ENCODE measurements at places on chromosomes 2 and 18.

- no peak for DNase-seq
These were observed 742.3 kb upstream of the CELF4 start for GRCh38 chr18:38307914-38308313.

DNA sequence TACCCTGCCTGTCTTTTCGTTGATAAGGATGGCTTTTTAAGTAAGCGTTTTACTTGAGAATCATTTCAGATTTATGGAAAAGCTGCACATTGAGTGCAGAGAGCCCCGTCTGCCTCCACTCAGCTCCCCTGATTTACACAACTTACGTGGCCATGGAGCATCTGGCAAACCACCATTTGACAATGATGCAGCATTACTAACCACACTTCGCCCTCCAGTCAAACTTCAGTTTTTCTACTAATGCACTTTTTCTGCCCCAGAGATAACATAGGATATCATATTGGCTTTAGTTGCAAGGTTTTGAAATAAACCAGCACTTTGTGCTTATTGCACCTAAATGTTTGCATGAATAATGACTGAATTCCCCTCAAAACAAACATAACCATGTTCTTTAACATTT is 165.1 kb upstream of the TPO start:
- DNase-seq = no peak

GRCh38 chr2:170098626-170099312 is 79.2 kb upstream of the MYO3B start:
- no peak for DNase-seq

GRCh38 chr2:31378791-31379501 is 35.6 kb downstream of the XDH start:
- no peak for DNase-seq

- no peak for DNase-seq
These were observed 215.5 kb downstream of the RNF144A start for GRCh38 chr2:7132753-7133152.

DNA sequence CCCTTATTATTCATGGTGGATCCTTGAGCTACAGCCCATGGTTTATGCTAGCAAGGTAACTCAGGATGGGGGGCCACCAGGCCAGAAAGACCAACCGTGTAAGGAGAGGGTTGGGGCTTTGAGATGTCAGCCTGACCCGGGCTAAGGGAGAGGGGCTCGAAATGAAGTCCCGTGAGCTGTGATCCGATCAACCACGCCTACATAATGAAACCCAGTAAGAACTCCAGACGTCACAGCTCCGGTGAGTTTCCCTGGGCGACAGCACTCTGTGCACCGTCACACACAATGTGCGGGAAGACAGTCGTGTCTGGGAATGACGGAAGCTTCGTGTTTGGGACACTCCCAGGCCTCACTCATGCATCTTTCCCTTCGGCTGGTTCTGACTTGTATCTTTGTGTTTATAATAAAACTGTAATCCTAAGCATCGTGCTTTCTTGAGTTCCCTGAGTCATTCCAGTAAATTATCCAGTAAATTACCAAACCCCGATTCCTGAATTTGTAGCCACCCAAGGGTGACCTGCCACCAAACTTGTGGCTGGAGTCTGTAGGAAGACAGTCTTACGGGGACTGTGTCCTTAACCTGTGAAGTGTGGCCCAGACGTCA is 44.2 kb downstream of the CYP27C1 start:
- no peak for DNase-seq

DNA sequence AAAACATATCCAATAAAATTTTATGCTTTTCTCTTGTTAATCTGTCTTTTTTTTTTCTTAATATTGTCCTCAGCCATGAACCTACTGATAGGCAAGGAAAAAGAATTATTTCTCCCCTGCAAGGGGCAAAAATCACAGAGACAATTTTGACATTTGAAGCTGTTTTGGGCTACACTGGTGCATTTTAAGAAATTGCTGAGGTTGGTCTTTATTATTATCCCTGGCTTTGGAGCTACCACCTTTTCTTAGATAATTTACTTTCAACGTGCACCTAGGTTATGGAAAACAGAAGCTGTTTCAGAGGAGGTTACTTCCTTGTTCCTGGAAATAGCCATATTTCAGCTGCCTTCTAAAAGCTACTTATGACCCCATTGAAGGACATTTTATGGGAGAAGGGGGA is 195.5 kb upstream of the KYNU start:
- no peak for DNase-seq

DNA sequence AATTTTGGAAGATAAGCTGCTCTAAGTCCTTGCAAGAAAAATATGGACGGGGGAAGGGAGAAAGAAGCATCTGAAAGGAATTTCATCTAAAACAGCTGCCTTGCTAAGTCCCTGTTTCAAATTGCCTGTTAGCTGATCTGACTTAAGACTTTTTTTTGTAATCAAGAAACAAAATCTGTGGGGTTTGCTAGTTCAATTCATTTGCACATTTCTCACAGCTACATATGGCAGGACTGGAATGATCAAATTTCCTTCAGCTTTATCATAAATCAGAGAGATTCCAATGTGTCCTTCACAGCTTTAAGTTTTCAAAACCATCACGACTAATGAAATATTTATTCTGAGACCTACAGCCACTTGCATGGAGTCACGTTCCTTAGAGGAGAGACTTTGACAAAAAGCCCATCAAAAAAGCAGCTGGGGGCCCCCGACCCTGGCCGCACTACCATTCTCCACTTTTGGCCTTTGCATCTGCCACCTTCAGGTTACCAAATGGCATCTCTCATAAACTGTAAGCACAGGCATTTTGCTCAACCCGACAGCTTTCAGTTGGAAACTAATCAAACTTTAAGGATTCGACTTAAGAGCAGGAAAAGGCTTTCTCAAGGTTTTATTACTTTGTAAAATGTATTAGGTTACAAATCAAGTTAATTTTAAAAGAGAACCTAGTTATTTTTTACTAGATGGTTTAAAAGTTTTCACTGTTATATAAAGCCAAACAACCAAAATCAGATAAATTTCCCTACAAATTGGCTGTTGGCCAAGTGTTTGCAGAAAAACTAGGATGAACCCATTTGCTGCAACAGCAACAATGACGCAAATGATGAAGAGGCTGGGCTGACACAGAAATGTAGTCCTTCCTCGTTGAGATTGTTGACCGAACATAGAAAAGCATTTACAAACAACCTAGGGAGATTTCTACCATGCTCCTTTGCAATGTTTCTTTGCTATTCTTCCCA is 100.4 kb upstream of the RND3 start:
- DNase-seq = peak; percentile 62

GRCh38 chr18:34818064-34818463 is 108.0 kb downstream of the DTNA start:
- no peak for DNase-seq

DNA sequence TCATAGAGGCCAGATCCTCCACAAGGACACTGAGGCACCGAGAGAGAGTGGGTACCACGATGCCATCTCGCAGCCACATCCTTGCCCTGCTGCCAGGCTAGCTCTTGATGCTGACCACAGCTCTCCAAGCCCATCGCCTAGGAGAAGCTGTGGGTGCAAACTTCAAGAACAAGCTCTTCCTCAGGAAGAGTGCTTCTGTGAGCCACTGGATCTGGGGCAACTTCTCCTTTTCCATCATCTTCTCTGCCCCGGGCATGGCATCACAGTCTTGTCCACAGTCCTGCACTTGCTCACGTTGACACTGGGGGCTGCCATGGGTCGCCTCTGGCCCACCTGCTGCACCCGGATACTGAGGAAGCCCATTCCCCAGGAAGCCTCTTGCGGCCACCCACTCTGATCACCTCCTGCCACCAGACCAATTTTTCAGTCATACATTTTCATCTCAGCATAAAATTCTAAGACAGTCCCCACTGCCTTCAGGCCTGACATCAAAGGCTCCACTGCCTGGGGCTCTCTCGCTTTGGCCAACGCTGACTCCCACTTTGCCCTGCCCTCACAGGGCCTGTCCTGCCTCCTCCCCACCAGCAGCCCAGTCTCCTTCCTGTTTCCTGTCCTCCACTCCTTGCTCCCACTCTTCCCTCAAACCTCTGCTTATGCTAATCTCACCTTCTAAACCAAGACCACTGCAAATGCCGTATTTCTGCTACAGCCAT is 243.9 kb downstream of the AFF3 start:
- DNase-seq = no peak

- DNase-seq = no peak
These were observed 48.4 kb downstream of the BOLA3 start for GRCh38 chr2:74099271-74099670.

DNA sequence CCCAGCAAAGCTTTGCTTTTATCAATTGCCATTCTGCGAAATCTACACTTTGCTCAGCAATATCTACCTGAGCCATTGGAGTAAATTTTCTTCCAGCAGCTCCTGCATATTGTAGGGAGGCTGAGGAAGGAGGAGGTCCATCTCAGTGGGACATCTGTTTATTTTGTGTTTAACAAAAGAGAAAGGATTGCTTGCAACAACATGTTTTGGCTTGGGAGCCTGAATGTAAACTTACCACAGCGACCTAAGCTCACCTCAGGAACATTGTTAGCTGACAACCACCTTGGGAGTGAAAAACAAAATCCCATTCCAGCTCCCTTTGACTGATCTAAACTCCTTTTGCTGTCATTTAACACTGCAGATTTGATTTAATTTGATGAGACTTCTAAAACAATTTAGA is 356.1 kb downstream of the SS18 start:
- no peak for DNase-seq

Measured in NCI-H524 treated with DMSO at 0.1 percent for 48 hours (cell line).